Right lung (tissue), 10 donors: ENCODE measurements at places on chromosomes 5 and 9. TPM values are rescaled to one million over a fixed set of nuclear protein-coding genes. Genes with fewer than 3 reads are reported as not detected.

GRCh38 chr9:131418143-131419025 is 24.5 kb downstream of the PRRC2B start:
- no peak for DNase-seq

- DNase-seq, result no peak
These were observed 117.8 kb upstream of the SPIN1 start for GRCh38 chr9:88270413-88270812.

GRCh38 chr9:80839821-80840675 is 849.3 kb downstream of the TLE1 start:
- DNase-seq, result no peak

- no peak for DNase-seq
These were observed 106.5 kb upstream of the LRRTM2 start for GRCh38 chr5:138981586-138981985.

GRCh38 chr5:103439007-103439406 is 123.6 kb downstream of the NUDT12 start:
- DNase-seq, result no peak

DNA sequence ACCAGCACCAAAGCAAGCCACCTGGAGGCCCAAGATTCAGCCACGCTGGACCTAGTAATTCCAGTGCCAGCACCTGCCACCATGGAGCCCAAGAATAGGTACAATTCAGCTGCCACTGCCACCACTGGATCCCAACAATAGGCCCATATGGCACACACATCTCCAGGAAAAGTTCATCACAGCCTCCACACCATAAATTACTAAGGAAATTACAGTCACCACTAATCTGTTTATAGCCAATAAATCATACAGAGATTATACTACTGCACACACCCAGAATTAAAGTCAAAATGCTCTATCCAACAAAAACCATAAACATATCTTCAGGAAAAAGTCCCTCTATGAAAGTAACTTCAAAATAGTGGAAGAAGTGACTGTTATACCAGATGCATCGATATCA is 242.8 kb downstream of the SPATA31D1 start:
- no peak for DNase-seq

DNA sequence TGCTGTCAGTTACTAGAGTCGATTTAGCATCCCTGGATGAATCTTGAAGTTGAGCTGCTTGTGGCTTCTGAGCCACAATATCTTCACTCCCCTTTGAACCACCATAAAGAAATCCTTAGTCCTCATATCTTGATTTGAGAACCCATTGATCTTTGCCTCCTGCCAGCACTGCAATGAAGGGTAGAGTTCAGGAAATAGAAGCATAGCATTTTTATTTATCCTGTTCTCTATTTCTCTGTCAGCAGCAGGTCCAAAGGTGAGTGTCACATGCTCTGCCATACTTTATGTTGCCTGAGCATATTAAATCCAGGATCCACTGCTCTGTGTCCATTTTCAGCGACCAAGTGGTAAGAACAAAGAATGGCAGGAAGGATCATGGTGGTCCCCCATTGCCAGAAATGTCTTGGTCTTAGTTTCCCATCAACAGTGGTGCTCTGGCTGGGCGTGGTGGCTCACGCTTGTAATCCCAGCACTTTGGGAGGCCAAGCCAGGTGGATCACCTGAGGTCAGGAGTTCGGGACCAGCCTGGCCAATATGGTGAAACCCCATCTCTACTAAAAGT is 80.2 kb upstream of the PANK3 start:
- no peak for DNase-seq

- no peak for DNase-seq
These were observed 13.4 kb downstream of the PWWP2A start for GRCh38 chr5:160105686-160106360.

- no peak for DNase-seq
These were observed 8.0 kb downstream of the EBF1 start for GRCh38 chr5:159091596-159092331.

DNA sequence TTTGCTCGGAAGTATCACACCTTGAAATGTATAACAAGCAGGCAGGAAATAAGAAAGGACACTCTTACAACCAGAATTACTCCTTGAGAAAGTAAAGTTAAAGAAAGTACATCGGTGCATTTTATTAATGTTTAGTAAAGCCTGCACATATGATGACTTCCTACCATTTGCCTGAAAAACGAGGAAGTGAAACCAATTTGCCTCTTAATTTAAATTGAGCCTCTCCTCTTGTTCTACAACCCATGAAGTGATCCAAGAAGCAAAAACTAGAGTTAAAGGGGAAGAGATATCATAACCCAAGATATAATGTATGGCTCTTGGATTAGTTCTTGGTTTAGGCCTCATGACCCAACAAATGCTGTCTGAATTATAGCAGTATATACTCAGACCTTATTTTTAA is 95.6 kb downstream of the GNAQ start:
- DNase-seq, result no peak

- no peak for DNase-seq
These were observed 99.8 kb downstream of the ATPSCKMT start for GRCh38 chr5:10149911-10150310.

DNA sequence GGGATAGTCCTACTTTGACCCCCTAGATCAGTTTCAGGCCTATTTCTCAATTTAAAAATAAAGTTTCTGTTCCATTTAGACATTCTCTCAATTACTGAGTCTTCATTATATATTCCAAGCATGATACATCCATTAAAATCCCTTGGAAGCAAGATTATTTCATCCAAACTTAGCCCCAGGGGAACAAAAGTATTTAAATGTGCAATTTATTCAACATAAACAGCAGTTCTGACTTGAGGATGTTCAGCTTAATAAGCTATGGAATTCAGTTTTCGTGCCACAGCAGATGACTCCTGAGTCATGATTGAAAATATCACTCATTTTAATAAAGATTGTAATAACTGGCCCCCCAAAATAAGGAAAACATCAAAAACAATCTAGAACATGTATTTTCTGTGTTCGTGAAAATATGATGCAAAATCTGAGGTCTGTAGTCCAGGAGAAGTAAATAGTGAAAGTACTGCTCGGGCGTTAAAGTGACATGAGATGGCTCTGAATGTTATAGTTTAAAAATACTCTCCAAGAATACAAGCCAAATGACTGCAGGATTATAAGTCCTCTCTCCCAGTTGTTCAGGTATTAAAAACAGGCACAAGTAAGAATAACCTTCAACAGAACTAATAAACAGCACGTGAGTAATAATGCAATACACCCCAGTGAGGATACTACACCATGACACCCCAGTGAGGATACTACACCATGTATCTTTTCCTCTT is 67.1 kb downstream of the RETREG1 start:
- DNase-seq, result no peak

DNA sequence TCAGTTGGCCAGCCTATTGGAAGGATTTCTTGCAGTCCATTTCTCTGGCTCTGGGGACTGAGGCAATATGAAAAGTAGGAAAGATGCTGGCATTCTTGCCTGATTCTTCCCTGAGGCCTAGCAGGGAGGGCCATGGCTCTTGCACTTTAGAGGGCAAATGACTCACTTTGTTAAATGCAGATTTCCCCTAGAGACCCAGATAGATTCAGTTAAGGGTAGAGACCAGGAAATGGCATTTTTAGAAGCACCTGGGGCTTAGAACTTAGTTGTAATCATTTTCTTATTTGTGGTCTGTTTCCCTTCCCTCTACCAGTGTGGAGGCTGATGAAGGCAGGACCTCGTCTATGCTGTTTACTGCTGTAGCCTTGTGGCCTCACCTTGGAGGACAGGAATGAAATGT is 112.8 kb upstream of the NR3C1 start:
- DNase-seq, result no peak

DNA sequence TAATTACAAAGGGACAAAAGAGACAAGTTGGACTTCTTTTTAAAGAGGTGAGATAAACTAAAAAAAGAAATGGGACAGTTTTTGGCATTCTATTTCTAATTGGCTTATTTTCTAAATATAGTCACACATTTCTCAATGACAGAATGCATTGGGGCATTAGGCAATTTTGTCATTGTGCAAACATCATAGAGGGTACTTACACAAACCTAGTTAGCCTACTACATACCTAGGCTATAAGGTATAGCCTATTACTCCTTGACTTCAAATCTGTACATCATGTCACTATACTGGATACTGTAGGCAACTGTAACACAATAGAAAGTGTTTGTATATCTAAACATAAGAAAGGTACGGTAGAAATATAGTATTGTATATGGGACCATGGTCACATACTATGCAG is 56.1 kb downstream of the LSM11 start:
- DNase-seq, result no peak

The GRK6 gene
- polyA plus RNA-seq, result 17.7 TPM

The KLHL3 gene
- polyA plus RNA-seq, result 32.5 TPM

The TRPM6 gene
- polyA plus RNA-seq, result 0.55 TPM

The LRRC70 gene
- 8.2 TPM for polyA plus RNA-seq
